CD4-positive, alpha-beta T cell treated with Interleukin-2 at 100 ng/mL for 4 hours (primary cell): ENCODE measurements at places on chromosomes 6 and 20.

DNA sequence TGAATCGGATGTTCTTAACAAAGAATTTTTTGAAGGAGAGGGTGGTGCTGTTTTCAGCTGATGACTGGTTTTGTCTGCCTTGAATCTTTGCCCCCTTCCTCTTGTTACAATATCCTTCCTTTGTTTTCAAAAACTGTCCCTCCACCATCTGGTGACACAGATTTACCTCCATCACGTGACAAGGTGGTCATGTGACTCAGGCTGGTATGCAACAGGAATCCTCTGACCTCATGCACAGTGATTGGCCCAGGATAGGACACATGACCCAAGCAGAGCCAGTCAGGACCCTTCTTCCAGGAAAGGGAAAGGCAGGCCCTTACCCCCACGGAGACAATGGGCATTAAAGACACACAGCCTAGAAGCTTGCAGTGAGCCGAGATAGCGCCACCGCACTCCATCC is 84.7 kb upstream of the MC3R start:
- DNase-seq = no peak

DNA sequence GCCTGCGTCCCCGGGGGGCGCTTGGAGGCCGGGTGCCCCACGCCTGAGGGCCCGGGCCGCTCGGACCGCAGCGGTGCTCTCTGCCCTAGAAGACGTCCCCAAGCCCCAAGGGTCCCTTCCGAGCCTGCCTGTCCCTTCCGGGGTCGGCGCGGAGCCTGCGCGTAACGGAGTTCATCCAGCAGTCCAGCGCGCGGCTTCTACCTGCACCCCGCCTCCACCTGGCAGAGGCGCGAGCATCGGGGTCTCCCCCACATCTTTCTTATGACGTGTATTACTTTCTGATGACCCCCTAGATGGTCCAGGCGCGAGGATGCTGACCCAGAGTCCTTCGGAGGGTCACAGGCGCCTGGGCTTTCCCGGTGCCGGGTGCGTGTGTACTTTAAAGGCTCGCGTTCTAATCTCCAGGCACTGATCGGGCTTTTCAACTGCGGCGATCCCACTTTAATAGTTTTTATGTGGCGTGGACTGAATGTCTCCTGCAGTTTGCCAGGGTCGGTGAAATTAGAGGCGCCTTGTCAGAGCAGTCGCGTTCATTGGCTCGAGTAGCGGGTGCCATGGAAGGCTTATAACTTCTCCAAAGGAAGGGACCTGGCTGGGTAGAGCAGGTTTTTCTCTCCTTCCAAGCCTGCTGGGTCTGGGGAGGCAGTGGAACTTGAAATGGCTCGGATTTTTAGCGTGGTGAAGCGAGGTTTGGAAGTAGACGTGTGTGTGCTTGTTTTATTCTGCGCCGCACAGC is 912 bp downstream of the EYA4 start:
- DNase-seq = no peak

DNA sequence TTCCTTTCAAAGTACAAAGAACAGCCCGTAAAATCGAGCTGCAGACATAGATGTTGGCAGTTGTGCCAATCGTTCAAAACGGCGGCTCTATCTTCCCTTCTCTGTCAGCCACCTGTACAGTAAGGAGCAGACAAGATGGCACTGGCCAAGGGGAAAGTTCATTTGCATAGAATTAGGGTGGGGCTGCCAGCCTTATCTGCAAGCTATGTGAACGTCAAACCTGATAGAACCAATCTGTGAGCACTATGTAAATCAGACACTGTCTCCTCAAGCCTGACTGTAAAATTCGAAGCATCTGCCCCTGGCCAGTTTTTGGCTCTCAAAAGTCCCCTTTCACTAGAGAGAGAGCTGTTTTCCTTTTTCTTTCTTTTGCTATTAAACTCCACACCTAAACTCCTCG is 374.5 kb downstream of the EPM2A start:
- no peak for DNase-seq

DNA sequence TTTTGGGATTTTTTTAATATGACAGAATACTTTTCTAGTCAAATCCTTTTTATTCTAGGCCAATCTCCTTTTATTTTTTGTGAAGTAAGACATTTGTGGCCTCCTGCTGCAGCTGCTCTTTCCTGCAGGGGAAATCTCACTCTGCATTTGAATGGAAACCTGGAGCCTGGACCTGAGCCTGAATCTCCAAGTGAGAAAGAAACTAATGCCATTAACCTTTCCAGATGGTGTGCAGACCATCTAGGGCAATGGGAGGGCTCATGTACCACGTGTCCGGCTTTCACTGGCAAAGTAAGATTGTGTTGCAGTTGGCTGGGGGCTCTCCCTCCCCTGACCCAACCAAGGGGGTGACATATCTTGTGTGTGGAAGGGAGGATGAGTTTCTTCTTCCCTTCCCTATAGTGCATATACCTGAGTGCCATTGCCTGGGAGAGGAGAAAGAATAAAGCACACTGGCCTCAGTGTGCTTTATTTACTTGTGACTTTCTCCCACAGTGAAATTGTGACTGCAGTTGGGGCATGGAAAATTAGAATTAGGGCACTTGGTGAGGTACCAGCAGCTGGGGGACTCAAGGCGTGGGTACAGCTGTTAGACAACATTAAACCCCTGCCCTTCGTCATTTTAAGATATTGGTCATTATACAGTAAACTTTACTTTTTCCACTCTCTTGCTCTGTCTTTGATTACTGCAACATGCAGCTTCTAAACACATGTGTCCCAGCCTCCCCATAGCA is 159.8 kb upstream of the RIN2 start:
- DNase-seq = no peak

DNA sequence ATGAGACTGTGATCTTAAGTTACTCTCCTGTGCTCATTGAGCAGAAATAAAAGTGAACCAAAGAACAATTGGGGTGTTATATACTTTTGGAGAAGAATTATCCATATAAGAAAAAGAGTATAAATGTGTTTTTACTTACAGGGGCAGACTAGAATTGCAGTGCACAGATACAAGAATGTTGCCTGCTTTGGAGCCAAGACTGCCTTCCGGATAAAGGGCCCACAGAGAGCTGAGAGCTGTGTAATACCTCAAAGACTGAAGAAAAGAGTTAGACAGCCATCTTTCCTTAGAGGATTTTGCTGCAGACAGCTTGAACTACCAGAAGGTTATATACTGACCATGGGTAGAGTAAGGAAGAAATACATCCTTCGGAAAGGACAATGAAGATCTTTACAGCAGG is 1235.5 kb upstream of the CITED2 start:
- DNase-seq = no peak
